ENCODE measurements at places on chromosomes 5 and 9.

DNA sequence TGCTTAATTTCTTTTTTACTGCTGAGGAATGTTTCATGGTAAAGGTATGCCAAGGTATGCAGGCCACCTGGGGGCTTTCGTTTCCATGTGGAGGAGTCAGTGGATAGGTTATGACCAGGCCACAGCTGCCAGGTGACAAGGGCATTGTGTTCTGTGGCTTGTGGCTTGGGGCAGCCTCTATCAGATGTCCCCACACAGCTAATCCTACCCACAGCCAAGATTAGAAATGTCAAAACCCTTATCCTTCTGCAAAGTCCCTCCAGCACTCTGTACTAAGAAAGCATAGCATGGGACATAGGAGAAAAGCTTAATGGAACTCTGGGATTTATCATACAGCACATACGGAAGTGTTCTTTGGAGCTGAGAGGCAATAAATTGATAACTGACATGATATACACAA is 171.2 kb upstream of the S1PR3 start:
- no peak for DNase-seq

- DNase-seq, result peak; percentile 31
Observed at GRCh38 chr5:145752947-145753346, 82.2 kb downstream of the PRELID2 start.

DNA sequence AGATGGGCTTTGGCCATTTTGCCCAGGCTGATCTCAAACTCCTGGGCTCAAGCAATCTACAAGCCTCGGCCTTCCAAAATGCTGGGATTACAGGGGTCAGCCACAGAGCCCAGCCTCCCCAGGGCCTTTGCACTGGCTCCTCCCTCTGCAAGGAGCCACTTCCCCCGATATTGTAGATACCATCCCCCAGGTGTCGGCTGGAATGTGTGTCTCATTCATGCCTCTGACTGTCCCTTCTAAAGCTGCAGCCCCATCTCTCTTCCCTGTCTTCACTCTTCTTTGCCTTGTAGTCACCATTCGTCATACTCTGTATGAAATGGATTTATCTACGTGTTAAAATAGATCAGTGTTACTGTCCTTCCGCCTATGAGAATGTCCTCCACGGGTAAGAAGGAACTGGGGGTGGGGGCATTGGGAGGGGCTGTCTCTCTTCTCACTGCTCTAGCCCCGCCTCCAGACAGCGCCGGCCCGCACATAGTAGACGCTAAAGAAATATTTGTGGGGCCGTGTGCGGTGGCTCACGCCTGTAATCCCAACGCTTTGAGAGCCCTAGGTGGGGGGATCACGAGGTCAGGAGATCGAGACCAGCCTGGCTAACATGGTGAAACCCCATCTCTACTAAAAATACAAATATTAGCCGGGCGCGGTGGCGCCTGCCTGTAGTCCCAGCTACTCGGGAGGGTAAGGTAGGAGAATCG is 68.5 kb downstream of the LMX1B start:
- DNase-seq, result no peak

- no peak for DNase-seq
Observed at GRCh38 chr9:30058463-30058862, 2326.0 kb upstream of the ACO1 start.

GRCh38 chr5:135964670-135965320 is 10.0 kb upstream of the LECT2 start:
- DNase-seq, result no peak

GRCh38 chr9:20512636-20513035 is 109.7 kb downstream of the MLLT3 start:
- no peak for DNase-seq

GRCh38 chr9:74138182-74138581 is 359.0 kb upstream of the RORB start:
- DNase-seq, result no peak

GRCh38 chr9:17057729-17058128 is 77.1 kb upstream of the CNTLN start:
- DNase-seq, result no peak

DNA sequence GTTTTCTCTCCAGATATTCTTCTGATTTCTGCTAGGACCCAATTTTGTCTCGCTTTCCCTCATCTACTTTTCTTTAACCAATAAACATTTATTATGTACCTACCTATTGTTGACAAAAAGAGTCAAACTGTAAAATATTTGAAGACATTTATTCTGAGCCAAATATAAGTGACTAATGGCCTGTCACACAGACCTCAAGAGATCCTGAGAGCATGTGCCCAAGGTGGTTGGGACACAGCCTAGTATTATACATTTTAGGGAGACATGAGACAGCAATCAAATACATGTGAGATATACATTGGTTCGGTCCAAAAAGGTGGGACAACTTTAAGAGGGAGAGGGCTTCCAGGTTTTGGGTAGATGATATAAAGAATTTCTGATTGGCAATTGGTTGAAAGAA is 191.8 kb downstream of the NXNL2 start:
- no peak for DNase-seq

DNA sequence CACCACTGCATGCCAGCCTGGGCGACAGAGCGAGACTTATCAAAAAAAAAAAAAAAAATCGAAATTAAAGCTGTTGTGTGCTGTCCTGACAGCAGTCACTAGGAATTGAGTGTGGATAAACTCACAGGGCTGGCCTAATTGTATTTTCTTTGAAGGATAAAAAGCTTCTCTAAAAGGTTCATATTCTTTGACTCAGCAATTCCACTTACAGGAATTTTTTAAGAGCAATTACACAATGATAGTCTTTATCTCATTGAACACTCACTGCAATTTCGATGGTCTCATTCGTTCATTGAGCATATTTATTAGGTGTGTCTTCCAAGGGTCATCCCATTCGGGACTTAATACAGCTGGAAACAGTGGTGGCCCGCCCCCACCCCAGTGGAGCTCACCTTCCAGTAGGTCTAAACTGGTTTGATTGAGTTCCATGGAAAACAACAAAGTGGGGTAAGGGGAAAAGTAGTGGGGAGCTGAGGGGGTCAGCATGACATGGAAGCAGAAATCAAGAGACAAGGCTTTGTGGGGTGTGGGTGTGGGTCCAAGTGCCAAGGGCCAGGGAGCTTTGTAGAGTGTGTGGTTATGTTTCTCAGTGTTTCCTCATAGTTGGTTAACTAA is 6.7 kb downstream of the CDK9 start:
- no peak for DNase-seq

GRCh38 chr5:139635606-139636206 is 12.4 kb upstream of the CXXC5 start:
- DNase-seq, result peak; percentile 71

GRCh38 chr5:1877103-1878049 is 5.3 kb downstream of the IRX4 start:
- DNase-seq, result no peak

GRCh38 chr5:173537228-173537627 is 79.2 kb downstream of the BOD1 start:
- no peak for DNase-seq

- DNase-seq, result no peak
Observed at GRCh38 chr9:137492464-137493363, 33.6 kb upstream of the NSMF start.

DNA sequence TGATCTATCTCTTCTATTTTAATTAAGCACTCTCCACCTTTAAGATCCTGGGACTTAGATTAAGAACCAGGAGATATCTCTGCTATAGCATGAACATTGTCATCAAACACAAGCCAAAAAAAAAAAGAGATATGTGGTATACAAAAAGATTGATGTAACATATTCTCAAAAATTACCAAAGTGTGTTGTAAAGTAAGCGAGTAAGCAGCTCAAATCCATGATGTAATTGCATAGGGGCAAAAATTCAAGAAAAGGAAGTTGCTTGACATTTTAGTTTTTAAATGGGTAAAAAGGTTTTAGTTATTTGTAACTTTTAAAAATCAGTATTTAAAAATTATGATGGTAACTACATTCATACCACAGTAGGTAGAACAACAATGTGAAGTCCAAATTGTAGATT is 40.7 kb downstream of the CNTRL start:
- no peak for DNase-seq

- no peak for DNase-seq
Observed at GRCh38 chr9:122215663-122216062, 13.1 kb downstream of the LHX6 start.

DNA sequence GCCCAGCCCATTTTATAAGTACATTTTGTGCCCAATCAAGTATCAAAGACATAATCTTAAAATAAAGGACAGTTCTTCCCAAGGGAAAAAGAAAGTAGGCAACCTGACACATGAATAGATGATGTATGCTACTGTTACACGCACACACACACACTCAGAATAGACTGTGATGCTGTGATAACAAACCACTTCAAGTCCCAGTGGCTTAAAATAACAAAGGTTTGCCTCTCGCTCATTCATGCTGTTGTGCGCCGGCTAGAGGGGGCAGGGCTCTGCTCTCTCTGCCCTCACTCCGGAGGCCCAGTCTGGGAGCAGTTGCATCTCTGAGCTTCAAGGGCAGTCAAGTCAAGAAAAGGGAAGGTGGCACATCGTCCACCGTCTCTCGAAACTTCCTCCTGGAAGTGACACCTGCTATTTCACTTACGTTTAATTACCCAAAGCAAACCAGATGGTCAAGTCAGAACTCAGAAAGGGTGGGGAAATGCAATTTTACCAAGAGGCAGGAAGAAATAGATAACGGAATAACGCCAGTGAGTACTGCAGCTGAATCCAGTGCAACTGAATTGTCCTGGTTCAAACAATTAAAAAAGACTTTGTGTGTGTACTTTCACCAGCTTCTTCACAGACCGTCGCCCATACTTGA is 43.3 kb downstream of the ANKRD33B start:
- no peak for DNase-seq

DNA sequence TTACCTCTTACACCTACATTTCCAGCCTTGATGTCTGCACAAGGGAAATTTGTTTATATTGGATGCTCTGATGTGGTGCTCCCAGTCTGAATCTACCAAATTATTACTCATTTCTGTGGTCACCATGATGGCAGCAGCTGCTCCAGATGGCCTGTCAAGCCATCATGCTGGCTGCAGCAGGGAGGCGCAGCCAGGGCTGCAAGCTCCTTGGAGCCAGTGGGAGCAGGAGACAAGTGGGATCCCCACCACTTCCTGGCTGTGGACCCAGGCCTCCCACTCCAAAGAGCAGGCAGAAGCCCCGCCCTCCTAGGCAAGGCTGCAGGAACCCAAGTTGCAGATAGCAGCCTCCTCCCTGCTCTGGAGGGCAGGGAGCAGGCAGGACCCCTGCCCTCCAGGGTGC is 241.1 kb upstream of the ATP10B start:
- no peak for DNase-seq

DNA sequence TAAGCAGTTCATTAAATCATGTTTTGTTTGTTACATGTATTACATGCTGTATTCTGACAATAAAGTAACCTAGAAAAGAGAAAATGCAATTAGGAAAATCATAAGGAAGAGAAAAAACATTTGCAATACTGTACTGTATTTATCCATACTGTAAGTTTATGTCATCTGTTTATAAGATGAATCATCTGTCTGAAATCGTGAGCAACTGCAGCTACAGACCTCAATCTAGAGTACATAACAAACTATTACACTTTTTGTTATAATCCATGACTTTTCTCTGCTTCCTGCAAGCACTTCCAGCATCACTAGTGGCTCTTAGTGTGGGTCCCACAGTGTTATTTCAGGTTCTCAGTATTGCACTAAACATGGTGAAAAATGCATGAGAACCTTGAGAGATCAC is 144.4 kb upstream of the NR4A3 start:
- DNase-seq, result no peak

GRCh38 chr5:110900829-110901228 is 162.0 kb downstream of the SLC25A46 start:
- DNase-seq, result peak; percentile 49

DNA sequence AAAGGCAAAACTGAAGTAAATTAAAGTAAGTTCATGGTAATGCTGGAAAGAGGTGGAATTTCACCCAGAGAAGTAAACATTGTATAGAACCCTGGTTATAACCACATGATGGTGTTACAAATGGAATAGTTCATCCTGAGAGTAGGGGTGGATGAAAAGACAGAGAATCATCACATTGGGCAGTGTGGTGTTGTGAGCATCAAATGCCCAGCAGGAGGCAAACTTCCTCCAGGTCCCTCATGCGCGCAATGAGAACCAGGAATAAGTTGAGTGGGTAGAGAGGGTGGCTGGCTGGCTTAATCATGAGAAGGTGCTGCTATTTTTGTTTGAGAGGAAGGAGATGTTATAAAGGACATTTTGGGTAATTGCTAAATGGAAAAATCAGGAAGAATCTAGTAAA is 163.3 kb upstream of the HMHB1 start:
- no peak for DNase-seq

DNA sequence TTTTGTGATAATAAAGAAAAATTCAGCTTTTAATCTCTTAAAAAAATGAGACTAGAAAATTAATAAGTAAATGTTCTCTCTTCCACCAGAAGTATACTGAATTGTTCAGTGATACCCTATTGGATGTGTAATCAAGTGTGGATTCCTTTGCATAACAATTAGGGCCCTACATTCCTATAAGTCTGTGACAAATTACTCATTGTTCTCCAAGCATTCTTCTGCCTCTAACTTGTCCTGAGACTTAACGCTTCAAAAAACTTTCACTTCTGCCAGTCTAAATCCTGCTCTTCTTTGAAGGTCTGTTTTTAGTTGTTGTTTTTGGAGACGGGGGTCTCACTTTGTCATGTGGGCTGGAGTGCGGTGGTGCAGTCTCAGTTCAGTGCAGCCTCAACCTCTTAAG is 9.2 kb upstream of the DDX46 start:
- no peak for DNase-seq

DNA sequence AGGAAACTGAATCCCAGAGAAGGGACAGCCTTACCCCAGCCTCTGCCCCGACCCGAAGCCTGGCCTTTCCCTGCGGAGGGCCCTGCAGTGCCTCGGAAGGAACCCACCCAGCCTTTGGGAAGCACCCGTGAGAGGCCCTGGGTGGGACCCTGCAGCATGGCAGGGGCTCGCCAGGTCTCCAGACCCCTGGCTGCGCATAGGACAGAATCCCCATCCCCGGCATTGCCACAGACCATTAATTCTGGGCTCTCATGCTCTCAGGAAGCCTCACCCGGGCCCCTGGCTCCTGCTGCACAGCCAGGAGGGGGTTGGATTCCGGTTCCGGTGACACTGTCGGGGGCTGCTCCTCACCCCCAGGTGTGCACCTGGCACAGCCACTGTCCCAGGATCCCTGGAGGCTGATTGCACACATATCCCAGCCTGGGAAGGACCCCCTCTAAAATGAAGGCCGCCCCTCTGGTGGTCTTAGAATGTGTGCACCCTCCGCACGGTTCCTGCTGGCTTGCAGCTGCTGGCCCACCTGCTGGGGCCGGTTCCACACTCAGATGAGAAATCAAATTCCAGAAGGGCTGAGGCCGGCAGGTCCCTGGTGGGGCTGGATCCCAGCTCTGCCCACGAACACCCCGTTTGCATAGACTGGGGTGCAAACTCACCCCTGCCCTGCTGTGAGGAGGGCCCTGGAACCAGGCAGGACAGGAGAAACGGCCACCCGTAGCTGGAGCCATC is 4.7 kb downstream of the EGFL7 start:
- no peak for DNase-seq

GRCh38 chr5:167412556-167412955 is 878.9 kb upstream of the WWC1 start:
- peak; percentile 13 for DNase-seq
